ENCODE measurements at places on chromosomes 2 and 18. TPM values are rescaled to one million over a fixed set of nuclear protein-coding genes. Genes with fewer than 3 reads are reported as not detected.

The MSGN1 gene
- total RNA-seq: not detected

DNA sequence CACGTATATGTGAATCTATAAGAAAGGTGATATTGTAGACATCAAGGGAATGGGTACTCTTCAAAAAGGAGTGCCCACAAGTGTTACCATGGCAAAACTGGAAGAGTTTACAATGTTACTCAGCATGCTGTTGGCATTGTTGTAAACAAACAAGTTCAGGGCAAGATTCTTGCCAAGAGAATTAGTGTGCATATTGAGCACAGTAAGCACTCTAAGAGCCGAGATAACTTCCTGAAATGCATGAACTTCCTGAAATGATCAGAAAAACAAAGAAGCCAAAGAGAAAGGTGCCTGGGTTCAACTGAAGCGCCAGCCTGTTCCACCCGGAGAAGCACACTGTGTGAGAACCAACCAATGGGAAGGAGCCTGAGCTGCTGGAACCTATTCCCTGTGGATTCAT is 101.0 kb downstream of the HS6ST1 start:
- no peak for DNase-seq
- H3K27ac ChIP-seq: no peak overlapping the region
- H3K4me3 ChIP-seq: no peak overlapping the region
- peaks cover 5% of the 10 kb centered on the region for H3K4me1 ChIP-seq

GRCh38 chr2:199955007-199955338 is 318 bp downstream of the TYW5 start:
- peaks cover 28% of the 10 kb centered on the region for H3K4me1 ChIP-seq
- no peaks in the 10 kb centered on the region for H3K27me3 ChIP-seq
- DNase-seq: no peak
- H3K4me3 ChIP-seq: peak overlapping the region; percentile 99
- H3K36me3 ChIP-seq: peaks cover 21% of the 10 kb centered on the region

DNA sequence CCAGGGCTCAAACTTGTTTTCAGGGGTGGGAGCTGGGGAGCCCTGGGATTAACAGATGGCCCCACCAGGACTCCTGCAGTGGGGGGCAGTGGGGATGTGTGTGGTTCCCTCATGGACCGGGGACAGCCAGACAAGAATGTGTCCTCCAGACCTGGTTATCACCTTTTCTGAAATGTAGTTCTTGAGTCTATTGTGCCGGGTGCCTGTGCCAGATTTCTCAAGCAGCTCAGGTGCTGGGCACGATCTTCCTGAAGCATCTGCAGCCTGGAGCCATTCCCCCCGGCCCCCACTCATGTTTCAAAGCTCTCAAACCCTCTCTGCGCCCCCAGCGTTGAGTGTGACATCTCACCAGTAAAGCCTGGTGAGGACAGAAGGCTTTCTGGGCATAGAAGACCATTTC is 48.4 kb upstream of the HAAO start:
- H3K36me3 ChIP-seq: no peaks in the 10 kb centered on the region
- DNase-seq: no peak
- H3K4me1 ChIP-seq: no peaks in the 10 kb centered on the region

The GPR35 gene
- total RNA-seq: 0.22 TPM

Measured in WTC11 (cell line).